Stimulated activated CD4-positive, alpha-beta T cell treated with anti-CD3 and anti-CD28 coated beads, TNF-alpha, amount 100 ng/mL, for 48 hours (primary cell): ENCODE measurements at places on chromosomes 12 and 14.

- no peak for DNase-seq
These were observed 65.1 kb downstream of the SLC6A12 start for GRCh38 chr12:148676-149416.

- DNase-seq = no peak
These were observed 118.3 kb downstream of the MGAT4C start for GRCh38 chr12:86137936-86138335.

GRCh38 chr14:66634876-66635275, 126.9 kb downstream of the GPHN start:
- DNase-seq = no peak

- no peak for DNase-seq
These were observed 215.7 kb downstream of the KIF21A start for GRCh38 chr12:39227218-39227617.

DNA sequence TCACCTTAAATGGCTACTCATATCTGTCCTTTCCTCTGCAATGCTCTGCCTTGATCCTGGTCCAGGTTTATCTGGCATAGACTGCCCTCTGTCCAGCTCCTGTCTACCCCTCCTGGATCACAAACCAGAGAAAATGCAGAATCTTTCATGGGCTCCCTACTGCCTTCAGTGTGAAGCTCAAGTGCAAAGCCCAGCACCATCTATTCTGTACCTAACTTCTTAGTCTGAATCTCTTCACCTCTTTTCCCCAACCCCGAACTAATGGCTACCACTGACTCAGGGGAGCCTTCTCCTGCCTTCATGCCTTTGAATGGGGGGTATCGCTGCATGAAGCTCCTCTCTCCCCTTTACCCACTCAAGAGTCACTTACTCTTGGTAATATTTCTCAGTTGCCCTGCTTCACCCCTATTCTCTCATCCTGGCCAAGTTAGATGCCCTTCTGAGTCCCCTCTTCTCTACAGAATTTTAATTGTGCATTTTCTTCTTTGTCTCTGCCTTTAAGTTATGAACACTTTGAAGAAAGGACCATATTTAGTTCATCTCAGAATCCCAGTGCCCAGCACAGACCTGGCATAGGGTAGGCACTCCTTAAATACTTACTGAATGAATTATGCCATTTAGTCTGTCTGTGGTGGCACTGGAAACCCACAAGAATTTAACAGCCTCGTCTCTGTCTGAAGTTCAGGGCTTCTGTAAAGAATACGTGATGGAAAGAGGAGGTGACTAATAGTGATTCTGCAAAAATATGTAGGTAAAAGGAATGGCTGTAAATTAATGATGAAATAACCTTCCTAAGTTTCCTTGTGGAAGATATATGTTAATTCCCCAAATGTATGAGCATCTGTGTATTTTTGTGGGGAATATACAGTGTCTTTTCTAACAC, 191.3 kb upstream of the AMIGO2 start:
- no peak for DNase-seq

- DNase-seq = no peak
These were observed 449.2 kb downstream of the DPF3 start for GRCh38 chr14:72444701-72445100.
